ENCODE measurements at places on chromosomes 2 and 18.

DNA sequence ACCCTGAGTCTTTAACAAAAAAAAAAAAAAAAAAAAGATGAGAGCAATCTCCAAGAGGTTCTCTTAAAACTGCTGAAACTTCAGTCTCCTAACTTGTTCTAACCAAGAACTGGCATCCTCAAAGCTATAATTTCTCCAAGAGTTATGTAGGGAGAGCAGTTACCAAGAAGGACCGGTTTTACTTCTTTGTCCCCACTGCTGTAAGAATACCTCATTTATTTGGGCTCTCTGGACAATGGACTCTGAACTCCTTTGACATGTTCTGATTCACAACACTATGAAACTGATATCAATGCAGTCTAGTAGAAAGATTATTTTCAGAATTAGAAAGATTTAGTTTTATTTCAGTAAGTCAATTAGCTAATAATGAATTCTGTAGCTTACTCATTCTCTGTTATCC, 84.5 kb upstream of the DTNB start:
- DNase-seq = no peak

- no peak for DNase-seq
Observed at GRCh38 chr18:63318889-63319382, 633 bp downstream of the BCL2 start.

DNA sequence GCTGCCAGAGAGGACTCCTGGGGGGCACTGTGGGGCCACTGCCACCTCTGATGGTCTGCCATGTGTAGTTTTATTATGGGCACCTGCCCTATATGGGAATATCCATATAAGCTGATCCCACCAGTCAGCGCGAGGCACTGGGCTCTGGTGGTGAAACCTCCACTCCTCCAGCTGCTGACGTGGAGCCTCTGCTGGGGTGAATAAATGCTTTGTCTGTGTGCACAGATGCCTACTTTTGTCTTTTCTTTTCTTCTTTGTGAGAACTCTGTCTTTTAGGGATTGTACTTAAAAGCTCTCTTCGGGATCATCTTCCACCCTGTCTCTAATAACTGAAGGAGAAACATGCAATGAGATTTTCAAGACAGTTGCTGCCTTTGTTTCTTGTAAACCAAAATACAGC, 68.9 kb upstream of the NCK2 start:
- DNase-seq = no peak

- no peak for DNase-seq
Observed at GRCh38 chr2:217669831-217670230, 333.0 kb downstream of the TNS1 start.

DNA sequence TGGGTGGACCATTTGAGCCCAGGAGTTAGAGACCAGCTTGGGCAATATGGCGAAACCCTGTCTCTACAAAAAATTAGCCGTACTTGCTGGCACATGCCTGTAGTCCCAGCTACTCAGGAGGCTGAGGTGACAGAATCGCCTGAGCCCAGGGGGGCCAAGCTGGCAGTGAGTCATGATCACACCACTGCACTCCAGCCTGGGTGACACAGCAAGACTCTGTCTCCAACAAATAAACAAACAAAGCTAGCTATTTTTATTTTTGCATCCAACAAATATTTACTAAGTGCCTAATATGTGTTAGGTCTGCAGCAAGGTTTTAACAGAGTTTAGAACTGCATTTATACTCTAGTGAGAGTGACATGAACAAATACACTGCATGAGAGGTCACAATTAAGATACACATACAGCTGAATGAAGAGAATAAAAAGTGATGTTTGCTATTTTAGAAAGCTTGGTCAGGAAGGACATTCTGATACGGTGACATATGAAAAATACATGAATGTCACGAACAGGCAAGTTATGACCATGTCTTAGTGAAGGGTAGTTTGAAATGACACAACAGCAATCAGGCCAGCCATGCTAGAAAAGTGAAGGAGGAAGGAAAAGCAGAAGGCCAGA, 83.2 kb upstream of the FRZB start:
- no peak for DNase-seq

- DNase-seq = no peak
Observed at GRCh38 chr2:65834771-65835475, 402.5 kb upstream of the SPRED2 start.

GRCh38 chr2:96815326-96816126, 542 bp upstream of the CNNM3 start:
- DNase-seq = no peak

GRCh38 chr18:75830828-75831227, 403.3 kb upstream of the SMIM21 start:
- DNase-seq = no peak

GRCh38 chr2:96637385-96638143, 548 bp downstream of the KANSL3 start:
- peak; percentile 64 for DNase-seq

DNA sequence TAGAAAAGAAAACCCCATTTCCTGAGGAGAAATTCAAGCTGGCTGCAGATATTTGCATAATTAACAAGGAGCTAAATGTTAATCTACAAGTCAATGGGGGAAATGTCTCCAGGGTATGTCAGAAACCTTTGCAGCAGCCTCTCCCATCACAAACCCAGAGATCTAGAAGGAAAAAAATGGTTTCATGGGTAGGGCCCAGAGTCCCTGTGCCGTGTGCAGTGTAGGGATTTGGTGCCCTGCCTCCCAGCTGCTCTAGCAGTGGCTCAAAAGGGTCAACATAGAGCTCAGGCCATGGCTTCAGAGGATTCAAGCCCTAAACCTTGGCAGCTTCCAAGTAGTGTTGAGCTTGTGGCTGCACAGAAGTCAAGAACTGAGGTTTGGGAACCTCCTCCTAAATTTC, 290.2 kb upstream of the TMEFF2 start:
- DNase-seq = no peak

GRCh38 chr2:37583867-37584266, 87.6 kb downstream of the CDC42EP3 start:
- DNase-seq = no peak

DNA sequence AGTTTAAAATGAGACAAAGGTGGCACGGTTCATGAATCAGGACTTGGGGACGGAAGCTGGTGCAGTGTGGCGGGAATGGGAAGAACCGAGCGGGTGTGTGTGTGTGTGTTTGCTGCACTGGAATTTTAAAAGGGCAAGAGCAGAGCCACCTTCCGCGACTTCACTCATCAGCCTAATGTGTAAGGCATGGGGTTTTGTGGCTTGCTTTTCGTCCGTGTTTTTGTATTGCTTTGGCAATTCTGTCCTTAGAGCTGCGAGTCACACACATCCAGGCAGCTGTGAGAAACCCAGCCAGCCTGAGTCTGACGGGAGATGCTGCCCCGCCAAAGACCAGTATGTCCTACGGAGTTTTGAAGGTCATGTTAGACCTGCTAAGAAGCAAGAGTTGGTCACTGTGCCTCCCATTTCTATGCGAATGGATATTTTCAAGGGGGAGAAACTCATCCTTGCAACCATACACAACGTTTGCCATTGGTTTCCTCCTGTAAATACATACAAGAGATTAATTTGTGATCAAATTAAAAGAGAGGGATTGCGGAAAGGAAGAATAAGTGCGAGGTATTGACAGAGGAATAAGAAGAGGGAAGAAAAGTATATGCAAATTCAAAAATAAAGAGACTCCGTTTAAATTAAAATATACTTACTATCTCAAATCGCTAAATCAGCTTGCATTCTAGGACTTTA, 665 bp upstream of the CACNB4 start:
- DNase-seq = no peak

GRCh38 chr2:68169308-68169707, 11.6 kb downstream of the PNO1 start:
- DNase-seq = no peak

DNA sequence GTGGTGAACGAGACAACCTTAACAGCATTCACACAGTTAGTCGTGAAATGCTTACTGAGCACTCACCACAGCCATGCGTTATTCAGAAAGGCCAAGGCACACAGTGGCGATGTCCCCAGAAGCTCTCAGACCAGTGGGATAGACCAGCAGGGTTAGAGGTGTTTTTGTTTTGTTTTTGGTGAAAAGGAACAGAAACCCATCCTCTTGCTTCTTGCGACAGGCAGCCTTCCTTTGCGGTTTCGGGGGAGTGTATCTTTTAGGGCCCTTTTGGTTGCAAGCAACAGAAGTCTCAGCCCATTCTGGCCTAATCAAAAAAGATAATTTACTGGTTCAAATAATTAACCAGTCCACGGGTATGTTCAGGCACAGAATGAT, 4.7 kb downstream of the GNLY start:
- DNase-seq = no peak

GRCh38 chr2:50786345-50786744, 245.6 kb downstream of the NRXN1 start:
- no peak for DNase-seq

DNA sequence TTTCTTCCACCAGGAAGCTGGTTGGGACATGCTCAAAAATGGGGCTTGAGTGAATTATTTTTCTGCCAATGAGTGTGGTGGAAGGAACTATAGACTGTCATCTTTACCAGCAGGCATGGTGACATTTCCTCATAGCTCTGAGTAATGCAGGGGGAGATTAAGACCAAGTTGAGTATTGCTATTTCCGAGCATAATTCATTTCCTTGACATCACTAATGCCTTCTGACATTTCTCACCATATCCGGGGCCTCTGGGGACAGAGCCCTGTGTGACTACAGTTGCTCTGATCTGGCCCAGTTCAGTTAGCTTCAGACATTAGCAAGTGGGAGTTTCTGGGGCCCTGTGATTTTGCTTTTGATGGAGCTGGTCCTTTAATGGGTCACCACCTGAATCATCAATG, 410.4 kb downstream of the MEIS1 start:
- no peak for DNase-seq

DNA sequence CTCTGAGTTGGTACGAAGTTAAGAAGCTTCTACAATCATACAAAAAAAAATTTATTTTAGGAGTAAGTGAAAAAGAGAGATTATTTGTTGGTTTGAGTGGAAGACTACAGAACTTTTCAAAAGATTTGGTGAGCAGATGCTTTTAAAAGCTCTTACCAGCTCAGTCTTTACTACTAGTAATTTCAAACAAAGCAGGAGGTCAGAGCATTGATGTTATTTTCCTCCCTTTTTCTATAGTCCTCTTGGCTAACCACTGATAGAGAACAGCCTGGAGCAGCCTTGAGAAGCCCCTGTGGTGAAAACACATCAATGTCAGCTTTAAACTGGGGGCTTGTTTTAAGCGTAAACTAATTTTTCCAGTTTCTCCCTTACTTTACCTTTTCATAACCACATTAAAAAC, 559.3 kb upstream of the CDH2 start:
- no peak for DNase-seq

- no peak for DNase-seq
Observed at GRCh38 chr2:36490749-36491148, 107.2 kb downstream of the FEZ2 start.

DNA sequence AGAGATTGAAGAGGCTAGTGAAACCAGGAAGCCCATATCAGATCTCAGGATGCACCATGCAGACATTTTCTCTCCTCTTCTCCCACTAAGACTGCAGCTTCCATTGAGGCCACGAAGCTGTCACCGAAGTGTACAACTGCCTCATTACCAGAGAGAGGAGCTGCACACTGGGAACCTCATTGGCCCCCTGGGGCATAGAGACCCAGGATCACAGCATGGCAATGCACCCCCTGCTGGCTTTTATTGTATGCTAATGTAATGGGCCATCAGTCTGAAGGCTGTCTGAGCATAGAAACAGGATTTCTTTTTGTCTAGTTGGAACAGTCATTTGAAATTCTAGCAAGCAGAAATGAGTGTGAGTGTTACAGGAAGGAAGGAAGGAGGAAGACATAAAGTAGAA, 861.6 kb upstream of the CELF4 start:
- DNase-seq = no peak

- no peak for DNase-seq
Observed at GRCh38 chr2:174180165-174180724, 68.1 kb downstream of the OLA1 start.

GRCh38 chr18:37956902-37957301, 391.3 kb upstream of the CELF4 start:
- DNase-seq = no peak

Measured in caudate nucleus (tissue), 63 donors.